ENCODE measurements at places on chromosomes 1 and 21.

DNA sequence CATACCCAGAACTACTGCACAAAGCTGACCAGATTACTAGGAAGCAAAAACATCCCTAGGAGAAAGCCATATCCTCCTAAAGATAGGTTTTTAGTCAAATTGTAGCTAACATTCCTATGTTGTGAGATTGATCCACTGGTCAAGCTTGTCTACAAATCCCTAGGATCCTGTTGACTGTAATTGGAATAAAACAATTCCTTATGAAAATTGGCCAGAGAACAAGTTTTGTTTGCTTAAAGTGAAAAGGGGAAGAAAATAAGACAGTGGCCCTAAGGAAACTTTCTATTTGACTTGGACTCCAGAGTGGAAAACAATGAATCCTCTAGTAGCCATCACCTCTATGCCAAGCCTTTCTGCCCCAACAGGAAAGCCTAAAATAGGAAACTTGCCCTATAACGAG is 645.2 kb upstream of the USP24 start:
- no peak for DNase-seq

- no peak for DNase-seq
Observed at GRCh38 chr1:168570652-168571051, 5.8 kb upstream of the XCL1 start.

DNA sequence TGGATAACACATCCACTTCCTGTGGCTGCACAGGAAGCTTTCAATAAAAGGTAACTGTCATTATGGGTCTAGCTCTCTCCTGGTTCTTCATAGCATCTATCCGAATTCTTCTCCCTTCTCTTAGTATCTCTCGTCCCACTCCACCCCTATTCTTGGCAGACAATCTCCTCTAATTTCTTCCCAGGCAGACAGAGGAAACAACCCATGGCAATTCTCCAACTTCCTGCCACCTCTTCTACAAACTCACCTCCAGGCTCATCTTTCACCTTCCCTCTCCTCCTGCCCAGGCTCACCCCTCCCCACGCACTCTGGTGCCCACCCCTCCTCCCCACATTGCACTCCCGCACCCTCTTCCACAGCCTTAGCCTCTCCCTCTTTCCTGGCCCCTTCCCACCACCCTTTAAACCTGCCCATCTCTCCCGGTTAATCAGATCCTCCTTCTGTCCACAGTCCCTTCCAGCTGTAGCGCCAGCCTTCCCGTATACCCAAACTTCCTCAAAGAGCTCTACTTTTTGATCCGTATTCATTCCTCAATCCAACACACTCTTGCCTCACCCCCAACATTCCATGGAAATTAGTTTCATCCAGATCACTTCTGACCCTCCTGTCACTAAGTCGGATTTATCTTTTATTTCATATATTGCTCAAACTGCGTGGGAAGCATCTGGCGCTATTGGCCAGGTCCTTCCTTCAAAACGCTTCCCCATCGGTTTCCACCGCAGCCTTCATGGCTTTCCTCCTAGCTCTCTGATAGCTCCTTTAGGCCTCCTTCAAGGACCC is 25.9 kb downstream of the SHISA4 start:
- no peak for DNase-seq

GRCh38 chr1:2584686-2585317 is 1.8 kb upstream of the PRXL2B start:
- DNase-seq = no peak

DNA sequence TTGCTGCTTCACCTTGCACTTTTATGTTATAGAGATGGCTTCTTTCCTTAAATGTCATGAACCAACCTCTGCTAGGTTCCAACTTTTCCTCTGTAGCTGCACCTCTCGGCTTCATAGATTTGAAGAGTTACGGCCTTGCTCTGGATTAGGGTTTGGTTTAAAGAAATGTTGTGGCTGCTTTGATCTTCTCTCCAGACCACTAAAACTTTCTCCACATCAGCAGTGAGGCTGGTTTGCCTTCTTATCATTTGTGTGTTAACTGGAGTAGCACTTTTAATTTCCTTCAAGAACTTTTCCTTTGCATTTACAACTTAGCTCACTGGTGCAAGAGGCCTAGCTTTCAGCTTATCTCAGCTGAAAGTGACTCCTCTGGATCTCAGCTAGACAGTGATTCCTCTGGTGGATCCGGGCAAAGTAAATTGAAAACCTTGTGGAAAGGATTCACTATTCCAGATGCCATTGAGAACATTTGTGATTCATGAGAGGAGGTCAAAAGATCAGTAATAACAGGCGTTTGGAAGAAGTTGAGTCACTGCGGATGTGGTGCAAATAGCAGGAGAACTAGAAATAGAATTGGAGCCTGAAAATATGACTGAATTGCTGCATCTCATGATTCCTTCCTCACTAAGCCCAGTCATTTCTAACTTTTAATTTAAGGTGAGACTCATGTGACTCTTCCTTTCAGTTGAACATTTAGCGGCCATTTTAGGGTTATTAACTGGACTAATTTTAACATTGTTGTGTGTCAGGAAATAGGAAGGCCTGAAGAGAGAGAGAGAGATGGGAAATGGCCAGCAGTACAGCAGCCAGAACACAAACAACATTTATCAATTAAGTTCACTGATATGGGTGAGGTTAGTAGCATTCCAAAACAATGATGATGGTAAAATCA is 16.2 kb upstream of the RGS1 start:
- DNase-seq = no peak

DNA sequence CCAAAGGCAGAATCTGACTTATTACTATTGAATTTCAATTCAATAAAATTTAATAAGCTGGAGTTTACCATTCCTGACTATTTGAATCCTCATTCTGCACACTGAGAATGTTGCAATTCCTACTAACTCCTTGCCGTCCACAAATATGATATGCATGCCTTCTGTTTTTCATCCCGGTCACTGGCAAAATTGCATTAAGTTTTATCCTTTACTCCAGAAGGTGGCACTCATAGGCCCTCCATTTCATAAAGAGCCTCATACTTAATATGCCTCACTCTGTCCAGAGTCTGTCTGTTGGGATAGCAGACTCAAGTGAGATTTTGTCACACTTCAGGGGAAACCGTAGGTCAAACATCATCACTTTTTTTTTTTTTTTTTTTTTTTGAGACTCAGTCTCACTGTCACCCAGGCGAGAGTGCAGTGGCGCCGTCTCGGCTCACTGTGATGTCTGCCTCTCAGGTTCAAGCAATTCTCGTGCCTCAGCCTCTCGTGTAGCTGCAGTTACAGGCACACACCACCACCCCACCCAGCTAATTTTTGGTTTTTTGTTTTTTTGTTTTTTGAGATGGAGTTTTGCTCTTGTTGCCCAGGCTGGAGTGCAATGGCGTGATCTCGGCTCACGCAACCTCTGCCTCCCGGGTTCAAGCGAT is 27.3 kb downstream of the F11R start:
- DNase-seq = no peak

DNA sequence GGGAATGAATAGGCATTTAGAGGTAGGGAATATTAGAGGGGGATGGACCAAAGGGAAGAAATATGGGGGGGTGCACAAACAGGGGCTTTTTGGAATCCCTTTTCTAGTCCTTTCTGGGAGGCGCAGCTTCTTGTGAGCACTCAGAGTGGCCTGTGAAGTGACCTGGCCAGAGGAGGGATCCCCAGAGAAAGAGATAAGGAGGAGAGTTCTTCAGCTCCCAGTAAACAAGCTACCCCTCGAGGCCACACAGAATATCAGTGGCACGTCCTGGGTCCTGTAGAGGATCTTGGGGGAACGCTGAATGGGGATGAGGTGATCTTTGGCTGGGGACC is 19.4 kb downstream of the VANGL2 start:
- DNase-seq = no peak

GRCh38 chr1:61627365-61627764 is 97.6 kb downstream of the TM2D1 start:
- no peak for DNase-seq

Data from effector CD4-positive, alpha-beta T cell (primary cell).